LoVo (cell line): ENCODE measurements at places on chromosomes 16 and 17.

- DNase-seq = no peak
These were observed 558 bp downstream of the B3GNT9 start for GRCh38 chr16:67150047-67150832.

GRCh38 chr16:88769617-88770460, 15.2 kb downstream of the PIEZO1 start:
- DNase-seq = peak; percentile 4

- DNase-seq = peak; percentile 95
These were observed at the start of the genes CCDC137 and OXLD1 for GRCh38 chr17:81666342-81667191. CCDC137 (plus strand) TSS chr17:81666737; CDS start chr17:81666767, 30 bp downstream. OXLD1 (minus strand) TSS chr17:81666605; CDS start chr17:81666577, 28 bp downstream.

DNA sequence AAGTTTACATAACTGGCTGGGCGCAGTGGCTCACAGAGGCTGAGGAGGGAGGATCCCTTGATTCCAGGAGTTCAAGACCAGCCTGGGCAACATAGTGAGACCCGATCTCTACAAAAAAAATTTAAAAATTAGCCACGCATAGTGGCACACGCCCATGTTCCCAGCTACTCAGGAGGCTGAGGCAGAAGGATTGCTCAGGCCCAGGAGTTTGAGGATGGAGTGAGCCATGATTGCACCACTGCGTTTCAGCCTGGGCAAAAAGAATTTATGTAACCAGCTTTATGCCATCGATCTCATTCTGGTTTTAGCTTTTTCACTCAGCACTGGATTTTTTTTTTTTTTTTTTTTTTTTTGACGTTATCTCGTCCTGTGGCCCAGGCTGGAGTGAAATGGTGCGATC, 9.1 kb upstream of the CD300E start:
- no peak for DNase-seq

GRCh38 chr16:85312642-85313525, 200.6 kb upstream of the CIBAR2 start:
- DNase-seq = no peak

DNA sequence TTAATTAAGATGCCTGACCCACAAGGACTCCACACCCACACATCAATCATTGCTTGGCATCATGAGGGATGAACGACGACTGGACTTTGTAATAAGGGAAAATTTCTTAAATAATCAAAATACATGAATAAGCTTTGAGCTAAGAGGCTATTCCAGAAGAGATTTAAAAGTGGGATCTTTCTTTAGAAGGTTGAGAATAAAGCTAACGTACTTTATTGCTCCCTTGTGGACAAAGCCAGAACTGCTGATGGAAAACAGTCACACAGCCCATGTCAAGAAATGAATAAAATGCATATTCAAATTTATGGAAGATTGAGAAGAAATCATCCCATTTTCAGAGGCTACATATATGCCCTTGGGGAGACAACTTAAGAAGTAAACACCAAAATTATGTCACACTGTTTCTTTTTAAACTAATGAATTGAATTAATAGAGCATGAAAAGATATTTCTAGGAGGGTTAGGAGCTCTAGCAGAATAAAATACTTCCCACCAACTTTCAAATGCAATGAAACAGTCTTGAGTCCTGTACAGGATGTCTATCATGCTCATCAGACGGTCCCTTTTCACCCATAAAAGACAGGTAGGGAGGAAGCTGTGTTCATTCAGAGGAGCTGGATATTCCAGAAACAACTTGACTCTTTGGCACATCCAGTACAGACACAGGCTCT, 60.2 kb upstream of the PHOSPHO1 start:
- DNase-seq = peak; percentile 18

DNA sequence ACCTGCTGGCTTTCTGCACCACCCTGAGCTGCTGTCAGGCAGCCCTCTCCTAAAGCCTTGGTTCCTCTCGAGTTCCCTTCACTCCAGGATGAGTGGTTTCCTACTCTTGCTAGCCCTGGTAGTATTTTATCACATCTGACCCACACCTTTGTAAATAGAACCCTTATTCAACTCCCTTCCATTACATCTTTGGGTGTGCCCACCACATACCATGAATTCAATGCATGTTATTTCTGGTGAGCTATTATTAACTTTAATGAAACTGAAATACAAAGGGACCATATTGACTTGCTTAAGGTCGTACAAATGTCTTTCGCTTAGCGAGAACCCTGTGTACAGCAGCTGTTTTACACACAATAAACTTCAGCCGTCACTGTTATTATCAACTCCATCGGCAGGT, 521.3 kb downstream of the GRIN2A start:
- no peak for DNase-seq

DNA sequence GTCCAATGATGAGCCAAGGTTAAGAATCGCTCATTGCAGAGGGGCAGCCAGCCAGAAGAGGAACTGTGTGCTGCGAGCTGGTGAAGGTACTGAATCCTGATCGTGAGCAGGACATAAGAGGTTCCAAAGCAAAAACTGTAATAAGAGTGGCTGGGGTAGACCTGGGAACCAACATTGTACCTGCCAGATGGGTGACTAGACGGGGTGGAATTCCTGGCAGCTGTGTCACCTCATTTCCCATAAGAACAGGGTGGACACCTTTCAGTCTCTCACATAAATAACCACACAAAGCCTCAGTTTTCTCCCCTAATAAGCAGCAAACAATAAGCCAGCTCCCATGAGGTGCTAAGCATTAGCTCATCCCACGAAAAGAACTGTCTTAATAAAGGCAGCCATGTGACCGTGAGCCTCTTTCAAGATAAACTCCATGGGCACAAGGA, 290.3 kb downstream of the SOX9 start:
- peak; percentile 84 for DNase-seq

DNA sequence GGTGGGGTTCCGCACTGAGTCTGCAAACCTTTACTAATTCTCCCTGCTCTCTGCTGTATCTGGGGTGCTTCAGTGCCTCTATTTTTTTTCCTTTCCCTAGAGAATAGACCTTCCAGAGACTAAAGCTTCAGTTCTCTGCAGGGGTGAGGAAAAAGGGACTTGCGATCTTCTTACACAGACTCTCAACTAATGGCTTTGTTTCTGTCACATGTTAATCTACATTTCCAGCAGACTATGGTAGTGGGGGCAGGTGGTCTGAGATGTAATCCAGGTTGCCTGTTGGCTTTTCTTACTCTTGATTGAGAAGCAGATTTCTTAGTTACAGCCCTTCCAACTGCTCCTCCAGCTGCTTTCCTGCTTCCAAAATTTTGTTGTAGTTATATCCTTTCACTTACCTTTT, 229.0 kb upstream of the NLRP1 start:
- DNase-seq = no peak

- no peak for DNase-seq
These were observed 8.2 kb upstream of the BRD7 start for GRCh38 chr16:50377001-50377400.
